ENCODE measurements at places on chromosomes 12 and 14.

DNA sequence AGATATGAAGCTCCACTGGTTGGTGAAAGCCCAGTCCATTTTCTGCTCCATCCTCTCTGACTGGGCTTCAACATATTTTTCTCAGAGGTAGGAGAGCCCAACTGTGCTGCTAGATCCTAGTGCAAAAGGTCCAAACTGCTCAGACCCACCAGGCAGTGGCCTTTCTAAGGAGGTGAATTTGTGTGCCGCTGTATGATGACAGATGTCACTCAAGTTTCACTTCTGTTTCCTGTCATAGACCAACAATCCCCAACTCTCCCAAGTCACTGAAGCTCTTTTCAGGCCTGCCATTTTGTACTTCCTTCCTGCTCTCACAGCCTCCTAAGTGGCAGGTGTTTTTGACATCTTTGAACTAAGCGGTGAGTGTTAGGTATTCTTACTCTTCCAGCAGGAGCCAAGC lies 16.4 kb upstream of the RNASE4 start:
- DNase-seq: no peak

GRCh38 chr14:68359837-68360552 lies 432.9 kb downstream of the ZFP36L1 start:
- DNase-seq: peak; percentile 53

DNA sequence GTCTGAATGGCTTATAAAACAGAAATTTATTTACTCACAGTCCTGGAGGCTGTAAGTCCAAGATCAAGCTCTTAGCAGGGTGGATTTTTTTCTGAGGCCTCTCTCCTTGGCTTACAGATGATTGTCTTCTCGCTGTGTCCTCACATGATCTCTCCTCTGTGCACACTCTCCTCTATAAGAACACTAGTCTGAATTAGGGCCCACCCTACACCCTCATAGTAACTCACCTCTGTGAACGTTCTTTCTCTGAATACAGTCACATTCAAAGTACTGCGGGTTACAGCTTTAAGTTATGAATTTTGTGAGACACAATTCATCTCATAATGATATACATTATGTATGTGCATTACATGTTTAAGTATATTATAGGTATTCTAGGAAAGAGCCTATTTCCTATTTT lies 135.7 kb upstream of the ATXN7L3B start:
- no peak for DNase-seq

DNA sequence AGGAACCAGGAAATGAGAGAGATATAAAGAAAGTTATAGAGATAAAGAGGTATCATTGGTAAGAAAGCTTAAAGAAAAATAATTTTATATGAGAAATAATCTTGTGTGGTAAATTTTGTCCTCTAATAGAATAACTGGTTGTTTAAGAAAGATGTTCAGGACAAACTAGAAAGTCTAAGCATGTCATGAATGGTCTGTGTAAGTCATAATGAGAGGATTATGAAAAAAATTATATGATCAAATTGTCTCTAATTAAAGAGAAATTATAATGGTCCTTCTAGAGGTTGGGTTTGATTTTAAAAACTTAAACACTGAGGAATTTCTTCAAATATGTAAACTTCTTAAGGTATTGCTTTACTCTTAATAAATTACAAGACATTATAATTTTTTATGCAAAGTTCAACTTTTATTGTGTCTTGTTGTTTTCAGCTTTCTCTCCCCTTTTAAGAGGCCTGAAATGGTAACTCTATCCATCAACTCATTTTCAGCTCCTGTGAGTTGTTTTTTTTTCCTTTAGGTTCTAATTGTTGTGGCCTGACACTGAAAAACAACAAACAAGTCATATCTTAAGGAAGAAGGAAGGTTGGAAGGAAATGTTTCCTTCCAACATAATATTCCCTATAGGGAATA lies 88.2 kb upstream of the CNOT2 start:
- DNase-seq: peak; percentile 17

- DNase-seq: no peak
Observed at GRCh38 chr14:102966681-102967505, 44.4 kb downstream of the AMN start.

DNA sequence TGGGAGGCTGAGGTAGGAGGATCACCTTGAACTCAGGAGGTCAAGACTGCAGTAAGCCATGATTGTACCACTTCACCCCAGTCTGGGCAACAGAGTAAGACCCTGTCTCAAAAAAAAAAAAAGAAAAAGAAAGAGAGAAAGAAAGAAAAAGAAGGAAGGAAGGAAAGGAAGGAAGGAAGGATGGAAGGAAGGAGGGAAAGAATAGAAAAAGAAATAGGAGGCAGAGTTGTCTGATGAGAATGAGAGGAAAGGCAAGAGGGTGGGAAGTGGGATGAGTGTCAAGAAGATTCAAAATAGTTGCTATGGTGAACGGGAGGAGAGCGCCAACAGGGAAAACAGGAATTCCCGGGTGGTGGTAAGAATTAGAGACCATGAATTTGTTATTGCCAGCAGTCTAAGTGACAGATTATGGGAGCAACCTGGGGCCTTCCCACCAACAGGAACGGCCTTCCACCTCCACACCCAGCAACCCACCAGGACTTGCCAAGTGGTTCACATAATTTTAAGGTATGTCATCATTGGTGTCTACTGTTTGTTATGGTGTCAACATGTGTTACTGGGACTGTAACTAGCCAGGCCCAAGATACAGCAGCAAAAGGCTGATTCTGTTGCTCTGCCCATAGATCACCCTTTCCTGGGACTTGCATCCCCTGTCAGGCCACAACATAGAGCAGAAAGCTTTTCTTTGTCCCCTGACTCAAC lies 36.1 kb upstream of the C12orf76 start:
- no peak for DNase-seq

- DNase-seq: no peak
Observed at GRCh38 chr14:35351897-35352273, 52.7 kb downstream of the NFKBIA start.

GRCh38 chr14:100076133-100076532 lies 10.9 kb downstream of the EVL start:
- peak; percentile 50 for DNase-seq

- DNase-seq: no peak
Observed at GRCh38 chr12:111393700-111394300, 11.9 kb upstream of the SH2B3 start.

- peak; percentile 74 for DNase-seq
Observed at GRCh38 chr14:32588448-32589320, 259.6 kb downstream of the AKAP6 start.

- no peak for DNase-seq
Observed at GRCh38 chr12:14773685-14774073, 29.6 kb downstream of the WBP11 start.

DNA sequence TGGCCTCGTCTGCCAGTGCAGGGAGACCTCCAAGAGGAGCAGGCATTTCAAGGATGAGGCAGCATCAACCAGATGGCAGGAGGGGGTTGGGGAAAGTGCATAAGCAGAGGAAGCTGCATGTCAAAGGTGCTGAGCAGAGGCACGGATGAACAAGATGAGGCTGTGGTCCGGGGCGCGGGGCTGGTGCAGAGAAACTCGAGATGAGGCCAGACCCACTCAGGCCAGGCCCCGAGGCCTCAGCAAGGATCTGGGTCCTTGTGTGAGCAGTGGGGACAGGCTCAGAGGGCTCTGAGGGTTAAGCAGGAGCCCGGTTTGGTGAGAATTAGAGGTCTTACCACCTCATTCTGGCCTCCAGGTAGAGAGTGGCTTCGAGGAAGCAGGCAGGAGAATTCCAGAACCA lies 98.8 kb downstream of the DICER1 start:
- no peak for DNase-seq

- peak; percentile 69 for DNase-seq
Observed at GRCh38 chr14:42222924-42223471, 616.3 kb downstream of the LRFN5 start.

GRCh38 chr12:20154052-20154451 lies 214.3 kb upstream of the PDE3A start:
- DNase-seq: peak; percentile 22

DNA sequence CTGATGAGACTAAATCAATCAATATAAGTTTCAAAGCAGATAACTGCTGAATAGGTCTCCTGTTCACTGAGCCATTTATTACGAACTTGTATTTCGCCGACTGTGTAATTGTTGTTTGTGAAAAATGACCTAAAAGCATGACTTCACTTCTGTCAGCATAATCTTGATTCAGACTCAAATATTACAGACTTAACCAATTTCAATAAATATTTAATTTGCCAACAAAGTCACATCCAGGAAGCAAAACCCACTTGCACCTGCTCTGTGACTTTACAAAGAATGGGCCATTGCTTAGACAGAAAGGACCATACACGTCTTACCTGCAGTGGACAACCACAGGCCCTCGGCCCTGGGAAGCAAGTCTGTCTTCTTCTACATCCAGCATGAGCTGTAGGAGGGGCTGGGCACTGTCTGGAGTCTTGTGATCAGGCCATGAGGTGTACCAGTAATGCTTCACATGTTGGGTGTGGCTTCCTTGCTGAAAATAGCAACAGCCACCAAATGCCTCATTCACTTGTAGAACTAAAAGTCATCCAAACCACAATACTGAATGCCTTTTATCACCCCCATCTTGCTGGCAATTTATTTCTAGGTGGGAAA lies 23.5 kb upstream of the PTPRB start:
- peak; percentile 93 for DNase-seq

DNA sequence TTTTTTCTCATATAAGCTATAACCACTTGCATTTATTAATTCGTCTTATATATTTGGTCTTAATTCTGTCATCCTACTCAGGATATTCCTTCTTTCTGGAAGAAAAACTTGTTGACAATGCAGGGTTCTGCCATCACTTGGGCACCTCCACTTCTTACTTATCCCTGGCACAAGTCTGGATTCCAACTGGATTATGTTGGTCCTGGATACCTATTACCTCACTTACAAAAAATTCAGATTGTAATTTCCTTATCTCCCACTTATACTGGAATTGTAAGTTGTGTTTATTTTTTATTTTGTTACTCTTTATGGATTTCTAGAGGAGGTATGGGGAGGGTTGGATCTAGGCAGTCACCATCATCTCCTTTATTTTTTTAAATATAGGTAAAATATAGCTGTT lies 36.7 kb downstream of the LRRIQ1 start:
- no peak for DNase-seq

- DNase-seq: peak; percentile 16
Observed at GRCh38 chr14:45252366-45253069, 484 bp downstream of the MIS18BP1 start.

- DNase-seq: no peak
Observed at GRCh38 chr14:85357120-85357519, 172.8 kb upstream of the FLRT2 start.

- DNase-seq: no peak
Observed at GRCh38 chr12:68340404-68341270, 8.5 kb upstream of the MDM1 start.

DNA sequence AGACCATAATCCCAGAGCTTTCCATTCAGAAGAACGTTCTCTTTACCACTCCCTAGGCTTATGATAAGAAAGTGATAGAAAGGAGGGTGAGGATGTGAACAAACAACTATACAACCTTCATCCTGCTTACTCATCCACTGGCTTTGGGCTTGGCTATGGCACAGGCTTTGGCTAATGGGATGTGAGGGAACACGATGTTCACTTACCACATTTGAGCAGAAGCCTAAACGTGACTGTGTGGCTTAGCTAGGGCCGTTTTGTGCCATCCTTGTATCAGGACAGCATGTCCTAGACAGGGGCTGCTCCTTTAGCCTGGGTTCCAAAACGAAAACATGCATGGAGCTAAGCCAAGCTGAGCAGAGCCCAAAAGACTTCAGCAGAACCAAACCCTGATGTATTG lies 118.6 kb upstream of the CCDC175 start:
- DNase-seq: no peak

DNA sequence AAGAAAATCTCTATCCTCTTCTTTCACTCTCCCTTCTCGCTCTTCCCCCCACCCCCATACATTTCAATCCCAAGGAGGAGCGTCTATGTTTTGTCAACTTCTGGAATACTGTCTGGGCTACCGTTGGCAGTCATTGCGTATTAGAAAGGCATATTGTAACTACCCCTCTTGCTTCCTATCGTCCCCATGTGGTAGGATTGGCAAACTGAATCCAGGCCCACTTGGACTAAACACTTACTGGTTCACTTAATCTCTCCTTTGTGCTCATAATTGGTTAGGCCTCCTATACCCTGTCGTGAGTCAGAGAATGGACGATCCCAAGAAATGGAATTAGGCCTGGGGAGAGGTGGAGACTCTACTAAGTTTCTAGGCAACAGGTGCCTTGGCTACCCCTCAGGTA lies 68.8 kb upstream of the SLC8A3 start:
- no peak for DNase-seq

- peak; percentile 49 for DNase-seq
Observed at GRCh38 chr14:53954551-53955228, 1.9 kb downstream of the BMP4 start.

- peak; percentile 57 for DNase-seq
Observed at GRCh38 chr12:67710582-67710981, 62.0 kb downstream of the DYRK2 start.

DNA sequence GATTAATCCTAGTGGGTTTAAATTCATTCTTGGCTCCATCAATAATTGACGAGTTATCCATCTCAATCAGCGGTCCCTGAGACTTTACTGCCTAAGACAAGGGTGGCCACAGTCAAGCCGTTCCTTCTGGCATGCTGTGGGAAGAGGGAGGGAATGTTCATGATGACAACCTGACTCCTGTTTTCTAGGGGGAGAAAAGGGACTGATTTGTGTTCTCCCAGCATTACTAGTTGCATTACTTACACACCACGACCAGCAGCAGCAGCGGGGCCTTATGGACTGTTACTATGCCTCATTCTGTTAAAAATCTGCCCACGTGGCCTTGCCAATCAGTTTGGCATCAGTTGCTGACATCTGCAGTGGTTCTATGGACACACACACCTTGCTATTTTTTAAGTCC lies 29.9 kb downstream of the PLEKHG7 start:
- no peak for DNase-seq

GRCh38 chr14:101335061-101335661 lies 226.1 kb upstream of the DIO3 start:
- no peak for DNase-seq

DNA sequence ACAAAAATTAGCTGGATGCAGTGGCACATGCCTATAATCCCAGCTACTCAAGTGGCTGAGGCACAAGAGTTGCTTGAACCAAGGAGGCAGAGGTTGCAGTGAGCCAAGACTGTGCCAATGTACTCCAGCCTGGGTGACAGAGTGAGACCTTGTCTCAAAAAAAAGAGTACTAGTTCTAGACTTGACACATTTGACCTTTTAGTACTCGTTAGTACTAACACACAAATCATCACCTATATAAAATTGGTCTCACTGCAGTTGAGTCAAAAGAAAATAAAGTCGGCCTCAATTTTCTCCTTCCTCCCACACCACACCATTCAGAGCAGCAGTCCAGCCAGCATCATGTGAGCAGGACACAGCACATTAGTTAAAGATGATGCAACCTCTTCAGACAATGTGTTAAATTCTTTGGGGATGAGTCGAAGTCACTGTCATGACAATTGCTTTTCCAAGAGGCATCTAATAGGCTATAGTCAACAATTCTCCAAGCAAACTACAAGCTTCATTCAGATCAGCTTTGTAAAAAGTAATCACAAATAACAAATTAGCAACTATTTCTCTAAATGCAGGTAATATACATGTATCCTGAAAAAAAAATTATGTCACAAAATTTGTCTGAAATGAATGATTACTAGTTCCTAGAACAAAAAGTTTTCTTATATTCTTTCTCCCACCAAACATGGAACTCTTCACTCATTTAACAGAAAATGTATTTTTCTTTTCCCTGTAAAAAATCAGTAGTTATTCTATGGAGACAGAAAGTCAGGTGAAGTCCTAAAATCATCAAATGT lies 55.6 kb downstream of the CLIP1 start:
- DNase-seq: peak; percentile 90

- peak; percentile 52 for DNase-seq
Observed at GRCh38 chr14:95314609-95315008, 5.1 kb downstream of the CLMN start.
